Hypothalamus (tissue), 51 donors: ENCODE measurements at places on chromosomes 3 and 15.
A peak's percentile ranks its signal among the peaks of the same experiment; 100 is the strongest.

GRCh38 chr15:37524601-37525000 is 409.8 kb upstream of the TMCO5A start:
- DNase-seq, result no peak

- no peak for DNase-seq
Measured at GRCh38 chr3:62755285-62755684, 119.9 kb downstream of the CADPS start.

- DNase-seq, result no peak
Measured at GRCh38 chr15:74405823-74406222, 27.9 kb downstream of the SEMA7A start.

DNA sequence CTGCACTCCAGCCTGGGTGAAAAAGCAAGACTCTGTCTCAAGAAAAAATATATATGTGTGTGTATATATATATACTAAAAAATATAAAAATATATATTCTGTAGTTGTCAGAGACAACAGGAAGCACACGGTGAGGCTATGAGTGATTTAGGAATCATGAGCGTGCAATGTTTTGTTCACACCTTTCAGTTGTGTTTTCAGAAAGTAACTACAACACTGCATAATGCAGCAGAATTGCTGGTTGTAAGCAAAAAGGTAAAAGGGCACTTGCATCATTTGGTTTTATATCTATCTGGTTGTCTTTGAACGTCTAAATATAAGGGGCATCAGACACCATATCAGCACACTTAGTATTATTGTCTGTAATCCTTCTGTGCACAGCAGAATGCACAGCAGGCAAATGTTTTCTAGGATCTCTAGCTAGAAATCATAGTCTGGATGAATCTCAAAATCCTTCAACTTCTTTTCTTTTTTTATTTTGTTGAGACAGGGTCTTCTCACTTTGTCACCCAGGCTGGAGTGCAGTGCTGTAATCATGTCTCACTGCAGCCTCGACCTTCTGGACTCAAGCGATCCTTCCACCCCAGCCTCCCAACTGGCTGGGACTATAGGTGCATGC is 44.8 kb downstream of the CCR3 start:
- no peak for DNase-seq

- DNase-seq, result no peak
Measured at GRCh38 chr3:160876643-160877042, 120.6 kb downstream of the PPM1L start.

GRCh38 chr15:65414841-65415621 is 7.7 kb downstream of the IGDCC4 start:
- peak; percentile 25 for DNase-seq

- DNase-seq, result no peak
Measured at GRCh38 chr3:122235147-122235546, 51.7 kb downstream of the CASR start.

GRCh38 chr3:100288288-100288894 is 27.6 kb downstream of the TBC1D23 start:
- DNase-seq, result no peak

DNA sequence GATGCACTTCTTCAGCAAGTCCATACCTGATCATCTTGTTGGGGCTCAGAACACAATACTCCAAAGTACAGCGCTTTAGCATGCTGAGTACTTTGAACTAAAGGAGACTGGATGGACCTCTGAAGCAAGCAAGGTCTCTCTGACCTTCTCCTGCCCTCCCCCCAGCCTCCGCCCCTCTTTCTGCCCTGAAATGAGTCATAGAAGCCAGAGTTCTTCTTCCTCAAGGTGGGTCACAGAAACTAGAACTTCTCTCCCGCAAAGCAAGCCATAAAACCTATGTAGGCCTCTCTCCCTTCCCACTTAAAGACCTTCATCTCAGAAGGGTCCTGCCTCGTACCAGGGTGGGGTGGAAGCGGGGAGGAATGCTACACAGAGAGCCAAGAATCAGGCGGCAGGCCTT is 230.5 kb upstream of the PROK2 start:
- no peak for DNase-seq
